CD4-positive, alpha-beta T cell treated with Interleukin-1 beta for 1 hour (primary cell): ENCODE measurements at places on chromosomes 5 and 9.

DNA sequence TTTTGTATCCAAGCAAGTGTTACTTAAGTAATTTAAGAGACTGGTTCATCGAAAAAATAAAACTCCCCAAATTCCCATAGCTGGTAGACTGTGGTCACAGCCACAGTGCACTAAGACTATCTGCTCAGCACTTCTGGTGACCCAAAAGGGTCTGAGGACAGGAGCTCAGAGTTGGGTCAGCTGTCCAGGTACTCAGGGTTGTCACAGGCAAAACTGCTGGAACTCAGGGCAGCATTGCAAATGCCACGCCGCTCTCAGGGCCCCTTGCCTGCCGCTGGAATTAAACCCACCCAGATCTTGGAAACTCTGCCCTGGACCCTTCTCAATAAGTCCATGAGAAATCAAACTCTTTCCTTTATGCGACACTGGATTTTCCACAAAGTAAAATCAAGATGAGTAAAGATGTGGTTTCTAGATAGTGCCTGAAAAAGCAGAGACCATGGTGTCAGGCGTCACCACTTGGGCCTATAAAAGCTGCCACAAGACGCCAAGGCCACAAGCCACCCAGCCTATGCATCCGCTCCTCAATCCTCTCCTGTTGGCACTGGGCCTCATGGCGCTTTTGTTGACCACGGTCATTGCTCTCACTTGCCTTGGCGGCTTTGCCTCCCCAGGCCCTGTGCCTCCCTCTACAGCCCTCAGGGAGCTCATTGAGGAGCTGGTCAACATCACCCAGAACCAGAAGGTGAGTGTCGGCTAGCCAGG, at the start of gene IL13:
IL13 (plus strand) TSS at position 498 of the 705 bp plus-strand sequence; CDS start at position 512, 14 bp downstream.
- DNase-seq, result no peak

GRCh38 chr9:97474372-97474925, 27.0 kb upstream of the TMOD1 start:
- no peak for DNase-seq

- peak; percentile 19 for DNase-seq
Observed at GRCh38 chr5:109589986-109590385, 99.7 kb upstream of the MAN2A1 start.

GRCh38 chr5:98401656-98402055, 371.8 kb upstream of the RGMB start:
- DNase-seq, result no peak

DNA sequence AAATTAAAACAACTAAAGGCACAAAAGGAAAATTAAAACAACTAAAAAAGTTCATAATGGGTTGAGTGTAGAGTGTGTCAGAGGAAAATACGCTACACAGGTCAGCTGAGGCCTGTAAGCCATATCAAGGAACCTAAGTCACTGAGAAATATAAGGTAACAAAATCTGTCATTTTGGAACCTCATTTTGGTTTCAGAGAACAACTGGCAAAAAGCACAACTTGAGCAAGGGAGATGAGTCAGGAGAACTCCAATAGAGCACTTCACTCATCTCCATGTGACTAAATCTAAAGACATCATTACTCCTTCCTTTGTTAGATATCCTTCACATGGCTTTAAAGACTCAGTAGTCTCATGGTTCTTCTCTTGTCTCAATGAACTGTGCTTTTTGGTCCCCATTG, 269.4 kb upstream of the POU5F2 start:
- DNase-seq, result no peak

DNA sequence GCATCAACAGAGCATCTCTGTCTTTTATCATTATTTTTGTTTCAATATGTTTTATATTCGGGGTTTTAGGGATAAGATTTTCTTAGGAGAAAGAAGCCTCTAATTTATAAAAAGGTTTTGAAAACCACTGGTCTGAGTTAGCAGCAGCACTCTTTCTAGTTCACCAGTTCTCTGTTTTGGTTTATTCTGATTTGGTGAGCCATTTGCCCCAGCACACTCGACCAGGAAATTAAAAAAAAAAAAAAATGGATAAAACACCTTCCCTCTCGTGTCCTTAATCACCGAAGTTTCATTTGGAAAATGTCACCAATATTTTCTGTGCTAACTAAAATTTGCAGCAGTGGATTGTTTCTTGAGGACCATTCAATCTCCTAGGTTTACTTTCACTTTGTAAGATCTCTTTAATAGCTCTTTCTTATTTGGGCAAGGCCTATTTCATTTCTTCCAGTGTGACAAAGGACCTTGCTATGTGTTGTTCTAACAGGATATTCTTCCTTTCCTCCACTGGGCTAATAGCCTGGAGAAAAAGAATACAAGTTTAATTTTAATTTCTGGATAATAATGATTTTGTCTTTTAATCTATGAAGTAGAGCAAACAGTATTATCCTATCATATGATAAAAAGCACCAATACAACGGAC, 57.8 kb upstream of the ANXA1 start:
- no peak for DNase-seq

GRCh38 chr5:100828071-100828897, 74.8 kb downstream of the ST8SIA4 start:
- no peak for DNase-seq

DNA sequence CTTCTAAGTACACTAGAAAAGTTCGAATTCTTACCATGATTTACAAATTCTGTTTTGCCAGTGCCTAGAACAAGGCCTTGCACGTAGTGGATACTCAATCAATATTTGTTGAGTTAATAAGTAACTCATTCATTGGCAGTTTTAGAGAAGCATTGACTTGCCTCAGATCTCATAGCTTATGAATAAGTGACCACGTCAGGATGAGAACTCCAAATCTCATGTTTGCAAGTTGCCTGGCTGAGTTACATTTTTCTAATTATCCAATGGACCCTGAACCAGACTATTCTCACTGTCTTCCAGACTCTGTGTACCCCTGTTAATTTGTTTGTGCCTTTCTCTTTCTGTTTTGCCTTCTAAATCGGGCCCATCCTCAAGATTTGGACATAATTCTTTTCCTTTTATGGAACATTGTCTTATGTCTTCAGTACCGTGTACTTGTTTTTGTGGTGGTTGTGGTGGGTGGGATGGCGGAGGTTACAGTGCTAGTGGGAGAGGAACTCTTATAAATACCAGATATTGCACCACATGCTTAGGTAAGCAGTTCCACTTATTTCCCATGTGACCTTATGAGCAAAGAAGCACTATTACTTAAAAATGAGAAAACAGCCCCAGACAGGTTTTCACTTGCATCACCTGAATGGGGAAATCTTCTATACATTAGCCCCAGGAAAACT, 96.3 kb downstream of the UNC13B start:
- no peak for DNase-seq

GRCh38 chr5:159819591-159820411, 96.5 kb upstream of the ADRA1B start:
- no peak for DNase-seq

DNA sequence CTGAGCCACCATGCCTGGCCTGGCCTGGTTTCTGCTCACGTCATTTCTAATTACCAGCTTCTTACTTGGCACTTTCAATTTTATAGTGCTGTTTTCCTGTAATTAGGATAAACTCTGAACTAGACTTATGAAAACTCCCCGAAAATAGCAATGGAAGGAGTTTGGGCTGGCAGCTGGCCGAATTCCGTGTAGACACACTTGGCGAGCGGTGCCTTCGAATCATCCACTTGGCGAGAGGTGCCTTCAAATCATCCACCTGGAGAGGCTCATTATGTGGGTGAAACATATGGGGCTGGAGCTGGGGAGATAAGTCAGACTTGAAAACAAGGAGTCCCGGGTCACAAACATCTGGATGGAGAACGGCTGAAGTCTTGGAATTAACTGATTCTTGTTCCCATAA, 203.7 kb downstream of the ROR2 start:
- DNase-seq, result no peak

GRCh38 chr5:54993318-54993717, 7.9 kb upstream of the ESM1 start:
- no peak for DNase-seq

DNA sequence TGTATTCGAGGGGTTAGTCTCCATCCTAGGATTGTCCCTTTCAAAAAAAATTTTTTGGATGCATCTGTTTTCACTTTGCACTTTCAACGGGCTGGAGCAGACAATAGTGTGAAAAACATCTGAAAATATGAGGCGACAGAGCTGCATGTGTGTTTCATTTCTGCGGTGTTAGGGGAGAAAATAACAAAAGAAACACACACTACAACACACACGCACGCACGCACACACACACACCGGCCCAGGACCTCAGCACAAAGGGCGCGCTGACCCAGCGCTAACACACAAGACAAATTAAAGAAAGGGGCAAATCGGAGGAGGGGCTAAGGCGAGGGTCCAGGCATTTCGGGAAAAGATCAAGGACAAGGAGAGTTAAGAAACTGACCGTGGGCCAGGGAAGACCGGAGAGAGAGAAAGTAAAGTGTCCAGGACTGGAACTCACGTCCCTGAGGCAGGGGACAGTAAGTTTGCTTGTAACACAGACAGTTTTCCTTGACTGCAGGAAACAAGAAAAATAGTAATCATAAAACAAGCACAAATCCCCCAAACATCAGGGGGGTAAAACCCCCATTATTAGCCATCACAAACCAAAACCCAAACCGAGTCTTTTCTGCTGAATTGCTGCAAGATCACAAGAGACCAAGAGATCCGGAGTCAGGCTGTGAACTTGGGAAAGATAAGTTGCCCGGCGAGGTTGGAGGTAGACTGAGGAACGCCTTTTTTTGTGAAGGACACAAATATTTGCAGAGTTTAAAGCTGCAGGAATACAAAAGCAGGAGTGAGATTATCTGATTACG, 302.1 kb downstream of the PARP8 start:
- DNase-seq, result no peak

DNA sequence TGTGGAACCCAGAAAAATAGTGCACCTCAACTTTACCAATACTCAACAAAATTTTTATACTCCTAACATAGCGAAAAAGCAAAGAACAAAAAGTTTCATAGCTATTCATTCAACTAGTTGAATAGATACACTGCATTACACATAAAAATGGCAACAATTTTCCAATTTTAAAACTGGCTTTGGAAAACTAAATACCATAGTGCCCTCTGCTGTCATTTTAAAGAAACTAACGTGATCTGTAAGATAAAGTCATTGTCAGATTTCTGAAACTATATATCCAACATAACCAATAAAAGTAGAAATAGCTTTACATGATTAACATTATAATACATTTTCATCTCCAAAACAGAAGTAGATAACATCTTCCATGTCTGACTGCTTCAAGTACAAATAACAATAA, 31.6 kb downstream of the DTWD2 start:
- no peak for DNase-seq

GRCh38 chr9:93620881-93621820, 44.8 kb downstream of the PHF2 start:
- no peak for DNase-seq

DNA sequence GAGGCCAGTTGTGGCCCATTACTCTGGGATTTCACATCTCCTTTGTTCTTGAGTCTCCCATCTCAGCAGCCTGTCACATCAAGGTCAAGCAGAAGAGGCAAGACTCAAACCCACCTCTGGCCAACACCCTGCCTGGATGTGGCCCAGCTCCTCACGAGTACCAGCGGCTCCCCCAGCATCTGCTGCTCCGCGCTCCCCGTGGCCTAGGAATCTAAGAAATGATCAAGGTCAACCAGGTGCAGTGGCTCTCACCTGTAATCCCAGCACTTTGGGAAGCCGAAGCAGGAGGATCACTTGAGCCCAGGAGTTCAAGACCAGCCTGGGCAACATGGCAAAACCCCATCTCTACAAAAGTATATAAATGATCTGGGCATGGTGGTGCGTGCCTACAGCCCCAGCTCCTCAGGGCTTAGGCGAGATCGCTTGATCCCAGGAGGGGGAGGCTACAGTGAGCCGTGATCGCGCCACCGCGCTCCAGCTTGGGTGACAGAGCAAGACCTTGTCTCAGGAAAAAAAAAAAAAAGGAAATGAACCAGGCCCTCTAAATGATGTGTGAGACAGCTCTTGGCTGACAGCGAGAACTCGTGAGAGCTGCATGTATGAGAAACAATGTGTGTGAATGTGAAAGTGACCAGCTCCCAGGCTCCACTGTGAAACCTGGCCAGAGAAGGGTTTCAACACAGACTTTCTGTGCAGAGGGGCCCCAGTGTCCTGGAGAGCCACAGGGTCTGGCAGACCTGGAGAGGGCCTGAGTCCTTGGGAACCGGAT, 61.6 kb upstream of the ANGPTL2 start:
- no peak for DNase-seq

GRCh38 chr9:70113403-70114022, 69.9 kb downstream of the MAMDC2 start:
- DNase-seq, result no peak

GRCh38 chr9:87263291-87263690, 234.4 kb upstream of the DAPK1 start:
- DNase-seq, result no peak

DNA sequence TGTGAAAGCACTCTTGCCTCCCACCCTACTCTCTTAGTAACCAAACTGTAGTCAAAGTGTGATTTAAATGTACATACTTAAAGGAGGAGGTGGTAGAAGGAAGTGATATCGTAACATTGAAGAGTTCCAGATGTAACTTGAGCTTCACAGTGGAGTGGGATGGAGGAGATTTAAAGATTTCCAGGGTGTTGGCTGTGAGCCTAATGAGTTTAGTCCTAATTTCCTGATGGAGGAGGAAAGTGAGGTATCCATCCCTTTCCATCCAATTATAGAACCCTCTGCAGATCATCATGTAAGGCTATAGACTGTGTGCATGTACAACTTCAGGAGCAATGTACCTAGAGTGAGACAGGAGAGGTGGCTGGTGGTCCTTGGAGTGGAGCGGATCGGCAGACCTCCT, 1163.9 kb upstream of the SEMA6A start:
- no peak for DNase-seq

DNA sequence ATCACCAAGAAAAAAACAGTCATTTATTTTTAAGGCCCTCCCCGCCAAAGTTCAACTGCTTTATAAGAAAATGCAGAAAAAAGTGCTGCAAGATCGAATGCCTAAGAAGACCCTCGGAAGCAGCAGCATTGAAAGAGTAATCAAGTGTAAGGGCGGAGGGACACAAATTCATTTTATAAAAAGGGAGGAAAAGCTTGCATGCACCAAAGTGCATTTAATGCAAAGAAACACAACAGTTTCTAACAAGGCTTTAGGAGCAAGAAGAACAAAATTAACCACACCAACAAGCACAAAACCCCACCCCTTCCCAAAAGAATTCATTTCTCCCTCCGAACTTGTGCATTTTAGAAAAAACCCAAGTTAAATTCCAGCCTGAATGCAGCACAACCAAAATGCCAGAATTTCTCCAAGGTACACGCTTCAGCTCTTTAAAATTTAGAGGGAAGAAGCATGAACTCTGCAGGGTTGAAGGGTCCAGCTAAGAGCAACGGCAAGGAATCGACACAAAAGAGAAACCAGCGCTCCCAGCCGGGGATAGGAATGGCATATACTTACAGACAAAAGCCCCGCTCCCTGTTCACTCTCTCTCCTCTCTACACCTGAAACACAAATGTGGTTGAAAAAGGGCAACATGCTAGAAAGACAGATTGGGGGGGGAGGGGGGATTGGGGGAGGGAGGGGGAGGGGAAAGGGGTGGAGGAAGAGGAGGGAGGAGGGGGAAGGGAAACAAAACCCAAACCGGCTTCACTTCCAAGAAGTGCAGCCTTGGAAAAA, at the start of gene NREP:
NREP (minus strand) TSS at position 614 of the 774 bp plus-strand sequence. CDS start 1,422 bp downstream, outside the sequence.
- DNase-seq, result no peak

DNA sequence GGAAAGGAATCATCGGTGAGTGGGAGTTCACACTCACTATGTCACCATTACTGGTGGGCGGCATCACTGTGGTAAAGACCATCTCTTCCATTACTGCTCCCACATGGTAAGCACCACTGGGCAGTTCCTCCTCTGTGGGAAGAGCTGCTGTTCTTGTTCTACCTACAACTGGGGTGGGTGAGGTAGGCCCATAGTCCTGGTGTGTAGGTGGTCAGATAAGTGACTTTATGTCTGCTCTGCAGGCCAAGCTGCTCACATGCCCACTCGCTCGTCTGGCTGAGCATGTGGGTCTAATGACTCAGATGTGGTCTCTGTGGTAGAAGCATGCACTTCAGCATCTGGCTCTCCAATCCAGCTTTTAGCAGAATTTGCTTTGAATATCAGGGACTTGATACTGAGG, 82.9 kb downstream of the TMEM215 start:
- no peak for DNase-seq
